ENCODE measurements at places on chromosomes 7 and 10.

DNA sequence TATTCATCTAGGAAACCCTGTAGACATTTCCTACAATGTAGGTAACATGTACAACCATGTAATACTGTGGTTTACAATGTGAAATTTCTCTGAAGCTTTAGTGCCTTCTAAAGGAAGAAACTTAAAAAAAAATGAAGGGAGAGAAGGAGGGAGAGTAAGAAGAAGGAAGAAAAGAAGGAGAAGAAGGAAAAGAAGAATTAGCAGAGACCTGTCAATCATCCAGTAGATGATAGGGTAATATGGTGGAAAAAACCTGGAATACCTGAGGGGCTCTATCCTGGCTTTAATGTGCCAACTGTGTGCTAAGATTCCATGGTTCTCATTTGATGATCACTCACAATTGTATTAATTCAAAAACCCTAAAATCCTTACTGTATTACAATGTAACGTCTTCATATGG lies 2.6 kb upstream of the LRRN3 start:
- no peak for DNase-seq

- no peak for DNase-seq
Measured at GRCh38 chr10:59880971-59881510, 25.3 kb downstream of the CCDC6 start.

GRCh38 chr10:117531371-117532002 lies 11.1 kb upstream of the EMX2 start:
- no peak for DNase-seq

DNA sequence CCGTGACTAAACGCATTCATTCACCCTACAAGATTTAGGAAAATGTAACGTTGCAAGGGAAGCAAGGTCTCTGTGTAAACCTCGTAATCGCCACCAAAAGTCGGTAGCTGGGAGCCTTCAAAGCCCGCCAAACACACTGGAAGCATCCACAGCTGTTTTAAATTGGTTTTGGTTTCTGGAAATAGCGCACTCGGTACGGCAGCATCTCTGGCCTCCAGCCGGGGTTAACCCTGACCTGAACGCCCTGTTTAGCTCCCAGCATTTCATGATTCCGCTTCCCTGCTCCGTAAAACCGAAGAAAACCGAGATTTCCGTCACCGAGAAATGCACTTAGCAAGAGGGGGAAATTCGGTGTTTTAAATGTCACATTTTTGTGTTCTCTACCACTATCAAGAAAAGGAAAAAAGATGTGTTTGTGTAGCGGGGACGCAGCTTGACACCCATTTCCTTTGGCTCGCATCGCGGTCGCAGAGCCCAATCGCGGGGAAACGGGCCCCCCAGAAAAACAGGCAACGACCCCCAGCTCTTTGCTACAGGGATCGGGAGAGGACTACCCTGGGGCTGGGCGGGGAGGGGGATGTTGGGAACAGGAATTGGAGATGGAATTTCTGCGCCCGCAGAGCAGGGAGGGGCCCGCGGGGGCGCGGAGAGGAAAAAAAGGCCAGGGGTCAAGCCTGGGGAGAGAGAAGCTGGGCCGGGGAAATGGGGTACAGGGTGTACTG lies 646 bp downstream of the SGCE start:
- DNase-seq, result peak; percentile 33

DNA sequence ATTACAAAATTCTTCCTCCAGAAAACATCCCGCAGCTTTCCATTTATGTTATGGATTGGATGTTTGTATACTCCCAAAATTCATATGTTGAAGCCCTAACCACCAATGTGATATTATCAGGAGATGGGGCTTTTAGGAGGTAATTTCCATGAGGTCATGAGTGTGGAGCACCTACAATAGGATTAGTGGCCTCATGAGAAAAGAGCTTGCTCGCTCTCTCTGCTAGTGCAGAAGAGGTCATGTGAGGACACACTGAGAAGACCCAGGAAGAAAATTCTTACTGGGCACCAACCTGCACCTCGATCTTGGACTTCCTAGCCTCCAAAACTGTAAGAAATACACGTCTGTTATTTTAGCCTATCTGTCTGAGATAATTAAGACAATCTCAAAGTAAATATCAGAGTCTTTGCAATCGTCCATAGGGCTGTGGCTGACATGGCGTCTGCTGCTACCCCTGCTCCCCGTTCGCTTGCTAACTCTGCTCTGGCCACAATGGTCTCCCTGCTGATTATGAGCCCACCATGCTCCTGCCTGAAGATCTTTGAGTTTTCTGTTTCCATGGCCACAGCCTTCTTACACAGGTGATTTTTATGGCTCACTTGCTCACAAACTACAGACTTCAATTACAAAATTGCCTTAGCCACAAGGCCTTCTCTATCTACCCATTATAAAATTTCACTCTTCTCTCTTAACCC lies 333.3 kb downstream of the CACNA2D1 start:
- DNase-seq, result peak; percentile 9

- no peak for DNase-seq
Measured at GRCh38 chr10:132845780-132846595, 60.0 kb upstream of the NKX6-2 start.

GRCh38 chr10:73478636-73479035 lies 17.2 kb downstream of the PPP3CB start:
- no peak for DNase-seq

DNA sequence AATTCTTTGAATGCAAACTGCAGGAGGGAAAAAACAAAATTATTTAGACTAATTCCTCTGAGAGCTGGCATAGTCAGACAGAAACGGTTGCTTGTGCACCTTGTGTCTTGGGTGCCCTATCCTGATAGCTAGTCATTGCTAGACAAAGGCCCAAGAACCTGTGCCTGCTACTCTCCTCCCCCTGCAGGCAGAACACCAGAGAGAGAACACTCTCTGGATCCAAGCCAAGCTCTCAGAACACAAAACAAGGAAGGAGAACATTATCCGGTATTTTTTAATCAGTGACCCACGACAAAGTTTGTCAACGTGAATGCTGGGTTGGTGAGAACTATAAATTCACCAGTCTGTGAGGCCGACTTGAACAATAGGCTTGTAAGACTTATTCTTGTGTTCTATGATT lies 18.8 kb upstream of the PPP1R9A start:
- no peak for DNase-seq

GRCh38 chr10:11175823-11176243 lies 158.2 kb downstream of the CELF2 start:
- DNase-seq, result no peak

DNA sequence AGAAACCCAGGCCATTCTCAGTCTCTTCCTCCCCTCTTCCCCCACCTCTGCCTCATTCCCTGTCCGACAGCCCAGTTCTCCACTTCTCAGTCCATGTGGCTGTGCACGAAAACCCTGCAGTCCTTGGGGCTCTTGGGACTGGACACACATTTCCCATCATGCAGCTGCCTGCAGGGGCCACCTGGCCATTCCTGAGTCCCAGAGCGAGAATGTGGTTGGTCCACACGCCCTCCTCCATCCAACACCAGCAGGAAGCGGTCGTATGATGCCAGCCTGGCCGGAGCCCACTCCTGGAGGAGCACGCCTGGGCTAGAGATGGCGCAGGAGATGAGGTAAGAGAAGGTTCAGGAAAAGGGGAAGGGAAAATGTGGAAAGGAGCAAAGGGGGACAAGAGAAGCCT lies 222.5 kb downstream of the USP6NL start:
- DNase-seq, result no peak

DNA sequence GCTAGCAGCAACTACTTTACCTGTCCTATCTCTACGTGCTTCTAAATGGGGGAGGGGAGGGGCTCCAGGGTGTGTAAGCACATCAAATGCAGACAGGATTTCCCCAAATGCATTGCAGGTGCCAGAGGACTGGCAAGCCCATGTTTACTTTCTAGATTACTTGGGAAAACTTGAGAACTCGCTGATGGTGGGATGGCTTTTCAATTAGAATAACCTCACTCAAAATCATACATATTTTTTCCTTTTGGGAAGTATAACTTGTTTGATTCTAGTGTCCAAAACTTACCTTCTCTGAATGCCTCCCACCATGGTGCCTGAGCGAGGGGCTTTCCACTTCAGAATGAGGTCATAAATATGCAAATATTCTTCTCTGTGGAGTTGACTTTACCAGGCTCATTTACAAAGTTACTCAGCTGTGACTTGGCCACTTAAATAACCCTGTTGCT lies 191.3 kb upstream of the RHOBTB1 start:
- DNase-seq, result no peak

DNA sequence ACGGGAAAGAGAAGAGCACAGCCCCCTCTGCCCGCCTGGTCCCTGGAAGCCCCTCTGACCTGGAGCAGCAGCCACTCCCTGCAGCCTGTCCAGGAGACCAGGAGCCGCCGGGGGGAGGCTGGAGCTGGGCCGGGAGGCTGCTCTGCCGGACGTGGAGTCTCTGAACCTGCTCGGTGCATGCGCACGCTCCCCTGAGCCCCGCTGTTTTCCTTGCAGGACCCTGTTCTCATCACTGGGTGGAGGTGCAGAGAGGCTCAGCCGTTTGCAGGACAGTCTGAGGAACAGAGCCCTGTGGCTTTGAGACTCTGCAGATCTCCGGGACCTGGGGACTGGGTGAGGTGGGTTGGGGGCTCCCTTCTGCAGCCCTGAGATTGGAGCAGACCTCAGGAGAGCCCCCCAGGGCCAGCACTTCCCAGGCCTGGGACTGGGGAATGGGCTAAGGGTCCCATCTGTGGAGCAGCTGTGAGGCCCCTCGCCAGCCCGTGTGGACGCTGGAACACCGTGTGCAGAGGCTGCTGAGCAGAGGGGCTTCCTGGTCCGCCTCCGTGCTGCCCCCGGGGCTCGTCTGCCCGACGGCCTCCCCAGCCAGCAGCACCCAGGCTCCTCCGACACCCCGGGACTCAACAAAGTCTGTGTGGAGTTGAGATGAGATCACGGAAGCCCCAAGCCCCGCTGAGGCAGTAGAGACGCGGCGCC lies 48.5 kb upstream of the ADGRA1 start:
- no peak for DNase-seq

- DNase-seq, result no peak
Measured at GRCh38 chr10:31702005-31702404, 226.6 kb downstream of the ARHGAP12 start.

GRCh38 chr7:83547526-83547925 lies 101.4 kb downstream of the SEMA3E start:
- DNase-seq, result no peak

GRCh38 chr10:92722349-92722748 lies 32.6 kb downstream of the HHEX start:
- no peak for DNase-seq

DNA sequence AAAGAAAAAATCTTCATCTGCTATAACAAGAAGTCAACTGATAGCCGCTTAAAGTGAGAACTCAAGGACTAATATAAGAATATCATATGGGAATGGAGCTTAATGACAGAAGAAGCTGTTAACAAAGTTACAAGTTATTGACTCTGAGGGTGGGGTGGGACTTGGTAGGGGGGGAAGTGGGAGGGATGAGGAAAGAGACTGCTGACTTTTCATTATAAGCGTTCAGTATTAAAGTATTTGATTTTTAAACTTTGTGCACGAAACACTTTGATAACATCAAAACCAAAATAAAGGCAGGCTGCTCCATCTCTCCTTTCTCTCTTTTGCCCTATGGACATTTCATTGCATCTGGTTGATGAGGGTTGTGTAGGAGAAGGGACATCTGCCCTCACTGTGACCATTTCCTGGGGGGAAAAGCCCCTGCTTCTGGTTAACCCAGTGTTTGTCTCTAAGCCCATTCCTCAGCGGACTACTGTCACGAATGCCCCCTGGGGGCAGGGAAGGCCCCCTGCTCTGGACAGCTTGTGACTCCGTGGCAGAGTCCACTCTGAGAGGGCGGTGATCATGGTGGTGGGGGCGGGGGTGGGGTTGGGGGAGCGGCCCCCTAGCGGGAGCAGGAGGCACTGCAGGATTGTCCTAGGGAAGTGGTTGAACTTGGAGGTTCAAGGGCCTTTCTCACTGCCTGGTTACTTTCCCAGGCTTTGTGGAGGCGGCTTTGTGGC lies 17.4 kb downstream of the SLC13A4 start:
- no peak for DNase-seq

GRCh38 chr10:3127921-3128320 lies 44.7 kb downstream of the PITRM1 start:
- DNase-seq, result no peak

DNA sequence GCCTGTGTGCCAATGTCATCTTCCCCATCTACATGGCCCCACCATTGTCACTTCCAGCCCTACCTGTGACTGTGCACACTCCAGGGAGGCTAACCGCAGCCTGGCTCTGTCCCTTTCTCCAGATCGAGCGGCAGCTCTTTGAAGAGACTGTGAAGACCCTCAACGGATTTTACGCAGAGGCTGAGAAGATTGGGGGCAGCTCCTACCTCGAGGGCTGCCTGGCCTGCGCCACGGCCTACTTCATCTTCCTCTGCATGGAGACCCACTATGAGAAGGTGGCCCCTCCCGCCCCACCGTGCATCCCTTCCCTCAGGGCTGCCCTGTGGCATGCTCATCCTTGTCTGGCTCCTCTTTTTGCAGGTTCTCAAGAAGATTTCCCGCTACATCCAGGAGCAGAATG lies 14.2 kb downstream of the GOLGA7B start:
- no peak for DNase-seq

- no peak for DNase-seq
Measured at GRCh38 chr7:50367570-50367969, 63.1 kb downstream of the IKZF1 start.

GRCh38 chr10:132898391-132899053 lies 43.8 kb downstream of the CFAP46 start:
- no peak for DNase-seq

DNA sequence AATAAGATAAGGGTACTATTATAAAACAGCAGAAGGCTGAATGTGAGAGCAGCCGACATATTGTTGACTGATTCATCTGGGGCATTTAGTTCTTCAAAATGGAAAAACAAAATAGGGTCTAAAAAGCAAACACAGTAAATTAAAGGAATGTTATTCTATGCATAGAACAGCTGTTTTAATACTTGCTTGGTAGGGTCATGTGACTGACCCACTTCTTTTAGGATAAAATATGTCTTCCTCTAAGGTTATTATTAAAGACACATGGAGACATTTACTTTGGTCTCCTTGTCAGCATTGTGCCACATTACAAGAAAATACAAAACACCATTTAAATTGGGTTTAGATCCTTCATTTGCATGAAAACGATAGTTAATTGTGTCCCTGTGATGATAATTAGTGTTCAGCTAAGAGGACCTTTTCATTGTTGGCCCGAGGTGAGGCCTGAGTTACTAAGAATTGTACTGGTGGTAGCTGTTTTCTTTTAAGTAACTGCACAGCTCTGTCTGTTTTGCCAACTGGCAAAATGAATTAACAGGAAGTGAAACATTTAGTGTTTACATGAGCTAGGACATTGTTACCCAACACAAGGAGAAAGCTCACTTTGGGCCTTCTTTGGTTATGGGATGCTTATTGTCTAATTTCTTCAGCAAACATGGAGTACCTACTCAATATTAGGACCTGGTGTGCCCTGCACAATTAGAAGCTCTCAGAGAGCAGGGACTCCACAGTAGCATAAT lies 764.4 kb downstream of the LRMDA start:
- no peak for DNase-seq

GRCh38 chr7:112556633-112557032 lies 75.8 kb downstream of the LSMEM1 start:
- DNase-seq, result no peak

All from neuronal stem cell (in vitro differentiated cells).